COR-L47 (cell line): ENCODE measurements at places on chromosomes 2 and 18.
A peak's percentile ranks its signal among the peaks of the same experiment; 100 is the strongest.

DNA sequence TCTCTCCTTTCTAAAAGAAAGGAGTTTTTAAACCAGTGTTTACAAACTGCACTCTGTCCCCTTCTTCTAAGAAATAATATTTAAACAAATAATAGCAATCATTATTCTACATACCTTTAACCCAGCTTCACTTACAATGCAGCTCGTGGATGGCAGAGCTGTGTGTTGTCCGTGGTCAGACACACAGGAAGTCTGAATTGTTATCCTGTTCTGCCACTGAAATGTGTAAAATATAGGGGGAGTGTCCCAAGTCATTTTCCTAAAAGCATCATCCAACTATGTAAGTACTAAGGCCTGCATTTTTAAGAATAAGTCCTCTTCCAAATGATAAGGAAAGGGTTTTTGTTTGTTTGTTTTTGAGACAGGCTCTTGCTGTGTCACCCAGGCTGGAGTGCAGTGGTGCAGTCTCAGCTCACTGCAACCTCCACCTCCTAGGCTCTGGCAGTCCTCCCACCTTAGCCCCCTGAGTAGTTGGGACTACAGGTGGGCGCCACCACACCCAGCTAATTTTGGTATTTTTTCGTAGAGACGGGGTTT lies 2.7 kb upstream of the PPP4R1 start:
- no peak for DNase-seq

GRCh38 chr18:845152-845819 lies 33.2 kb upstream of the YES1 start:
- no peak for DNase-seq

GRCh38 chr2:215966951-215967350 lies 46.4 kb downstream of the MREG start:
- DNase-seq, result no peak

DNA sequence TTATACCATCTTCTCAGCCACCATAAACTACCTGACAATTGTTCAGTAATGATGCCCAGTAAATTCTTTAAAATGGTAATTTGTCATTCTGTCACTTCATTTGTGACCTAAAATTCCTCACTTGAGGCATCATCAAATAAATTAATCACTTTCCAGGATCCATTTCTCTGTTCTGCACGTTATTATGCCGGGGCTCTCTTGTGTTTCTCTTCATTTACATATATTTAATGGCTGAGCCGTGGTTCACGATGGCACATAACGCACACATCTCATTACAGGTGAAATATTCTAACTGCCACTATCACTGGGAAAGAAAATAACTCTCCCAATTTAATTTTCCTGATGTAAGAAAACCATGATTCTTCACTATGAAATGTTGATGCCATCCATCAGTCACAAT lies 529.6 kb downstream of the NR4A2 start:
- no peak for DNase-seq

GRCh38 chr2:232816657-232817056 lies 40.3 kb upstream of the KCNJ13 start:
- DNase-seq, result no peak

- no peak for DNase-seq
These were observed 21.4 kb upstream of the AGAP1 start for GRCh38 chr2:235472443-235472842.

DNA sequence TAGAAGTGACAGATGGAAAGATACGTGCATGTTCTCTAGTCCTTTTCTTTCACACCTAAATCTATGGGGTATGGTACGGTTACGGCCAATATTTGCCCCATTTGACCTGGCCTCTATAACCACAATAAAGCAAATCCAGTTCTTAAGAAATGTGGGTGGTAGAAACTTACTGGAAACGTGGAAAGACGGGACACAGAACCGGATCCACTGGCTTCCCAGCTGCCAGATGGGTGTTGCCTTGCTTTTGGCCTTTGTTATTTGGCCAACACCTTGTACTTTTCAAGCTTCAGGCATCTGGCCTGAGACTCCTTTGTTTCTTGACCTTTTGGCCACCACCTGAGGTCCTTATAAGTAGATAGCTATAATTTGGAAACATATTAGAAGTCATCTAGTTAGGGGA lies 635.9 kb downstream of the SLC4A3 start:
- no peak for DNase-seq

- DNase-seq, result peak; percentile 44
These were observed 162.2 kb downstream of the ALPK2 start for GRCh38 chr18:58466636-58467205.

GRCh38 chr2:237731663-237732062 lies 66.9 kb upstream of the RBM44 start:
- no peak for DNase-seq

DNA sequence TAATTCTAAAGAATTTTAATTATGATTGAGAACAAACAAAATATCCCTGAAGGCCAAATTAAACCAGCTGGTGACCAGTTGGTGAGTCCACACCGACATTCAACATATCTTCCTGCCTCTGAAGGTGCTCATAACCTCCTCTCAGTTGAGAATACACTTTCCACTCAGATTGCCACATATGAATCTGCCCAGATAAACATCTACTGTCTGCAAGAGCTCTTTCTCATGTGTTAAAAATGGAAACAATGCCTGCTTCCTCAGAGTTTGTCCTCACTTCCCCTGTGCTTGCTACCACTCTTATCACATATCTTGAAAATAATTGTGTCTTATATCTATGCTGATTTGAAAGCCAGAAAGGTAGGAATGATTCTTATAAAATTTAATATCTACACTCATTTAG lies 177.7 kb upstream of the GULP1 start:
- DNase-seq, result no peak

DNA sequence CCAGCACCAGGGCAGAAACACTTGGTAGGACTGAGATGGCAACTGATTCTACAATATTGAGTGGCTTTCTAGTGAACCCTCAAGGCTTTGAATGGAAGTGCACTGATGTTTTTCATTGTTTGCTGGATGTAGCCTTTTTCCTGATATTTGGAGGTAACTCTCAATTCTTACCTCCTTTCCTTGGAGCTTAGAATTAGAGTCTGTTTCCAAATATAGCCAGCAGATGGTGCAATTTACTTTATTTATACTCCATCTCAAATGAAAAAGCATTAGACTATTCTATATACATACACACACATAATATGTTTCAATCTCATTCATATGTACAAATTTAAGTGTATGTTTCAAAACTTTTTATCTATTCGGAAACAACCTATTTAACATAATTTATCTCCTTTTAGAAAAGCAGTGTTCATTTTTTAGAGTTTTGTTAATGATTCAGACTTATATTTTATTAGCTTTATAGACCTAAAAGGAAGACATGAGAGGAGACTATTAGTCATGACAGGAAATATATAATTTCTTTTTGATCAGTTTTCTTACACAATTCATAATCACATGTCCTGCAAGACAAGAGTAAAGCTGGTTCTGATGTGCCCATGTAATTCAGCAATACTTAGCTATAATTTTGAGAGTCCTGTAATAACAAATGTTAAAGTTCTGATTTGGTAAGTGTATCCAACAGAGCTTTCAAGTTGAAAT lies 124.8 kb downstream of the NUP35 start:
- DNase-seq, result peak; percentile 30

GRCh38 chr18:74682141-74682990 lies 84.7 kb downstream of the ZNF407 start:
- peak; percentile 58 for DNase-seq

DNA sequence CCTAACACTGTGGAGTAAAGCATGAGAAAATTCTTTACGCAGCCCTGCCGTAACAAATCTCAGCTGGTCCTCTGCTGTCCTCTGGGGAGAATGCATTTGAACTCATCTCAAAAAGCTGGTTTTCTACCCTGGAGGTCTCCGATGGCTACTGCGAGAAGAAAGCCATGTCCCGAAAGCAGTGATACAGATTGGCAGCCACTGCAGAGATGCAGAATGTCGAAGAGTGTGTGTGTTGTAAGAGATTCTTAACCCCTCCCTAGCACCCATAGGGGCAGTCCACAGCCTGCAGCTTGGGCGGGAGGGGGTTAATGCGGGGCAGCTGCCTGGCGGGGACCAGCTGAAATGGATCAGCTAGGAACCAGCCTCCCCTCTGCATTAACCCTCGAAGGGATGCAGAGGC lies 235.9 kb downstream of the ZNF516 start:
- no peak for DNase-seq

DNA sequence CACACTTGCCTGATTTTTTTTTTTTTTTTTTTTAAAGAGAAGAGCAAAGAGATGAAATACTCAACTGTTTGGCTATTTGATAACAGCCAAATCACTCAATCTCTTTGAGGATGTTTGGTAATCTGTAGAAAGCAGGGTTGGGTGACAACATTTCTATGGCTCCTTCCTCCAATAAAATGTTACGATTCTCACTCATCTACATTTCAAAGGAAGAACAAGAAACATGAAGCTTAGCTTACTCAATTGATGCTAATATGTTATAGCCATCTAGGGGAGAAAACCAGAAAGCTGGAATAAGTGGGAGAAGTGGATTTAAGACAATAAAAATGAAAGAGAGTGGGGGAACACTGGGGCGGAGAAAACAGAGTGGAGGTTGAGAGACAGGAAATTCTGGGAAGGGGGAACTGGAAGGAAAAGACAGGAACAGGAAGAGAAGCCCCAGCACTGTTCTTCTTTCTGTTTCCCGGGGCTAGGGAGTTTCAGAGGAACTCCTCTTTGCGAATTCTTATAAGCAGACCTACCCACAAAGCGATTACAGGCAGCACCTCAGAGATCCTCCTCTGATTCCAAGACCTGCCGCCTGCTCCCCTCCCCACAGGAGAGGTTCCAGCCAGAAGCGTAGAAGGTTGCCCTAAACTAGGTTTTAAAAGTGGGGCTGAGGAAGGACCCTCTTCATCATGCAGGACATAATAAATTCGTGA lies 13.3 kb downstream of the ST3GAL5 start:
- no peak for DNase-seq

GRCh38 chr18:47986620-47987387 lies 56.3 kb upstream of the SMAD2 start:
- no peak for DNase-seq

GRCh38 chr2:46383113-46383395 lies 85.8 kb downstream of the EPAS1 start:
- no peak for DNase-seq

DNA sequence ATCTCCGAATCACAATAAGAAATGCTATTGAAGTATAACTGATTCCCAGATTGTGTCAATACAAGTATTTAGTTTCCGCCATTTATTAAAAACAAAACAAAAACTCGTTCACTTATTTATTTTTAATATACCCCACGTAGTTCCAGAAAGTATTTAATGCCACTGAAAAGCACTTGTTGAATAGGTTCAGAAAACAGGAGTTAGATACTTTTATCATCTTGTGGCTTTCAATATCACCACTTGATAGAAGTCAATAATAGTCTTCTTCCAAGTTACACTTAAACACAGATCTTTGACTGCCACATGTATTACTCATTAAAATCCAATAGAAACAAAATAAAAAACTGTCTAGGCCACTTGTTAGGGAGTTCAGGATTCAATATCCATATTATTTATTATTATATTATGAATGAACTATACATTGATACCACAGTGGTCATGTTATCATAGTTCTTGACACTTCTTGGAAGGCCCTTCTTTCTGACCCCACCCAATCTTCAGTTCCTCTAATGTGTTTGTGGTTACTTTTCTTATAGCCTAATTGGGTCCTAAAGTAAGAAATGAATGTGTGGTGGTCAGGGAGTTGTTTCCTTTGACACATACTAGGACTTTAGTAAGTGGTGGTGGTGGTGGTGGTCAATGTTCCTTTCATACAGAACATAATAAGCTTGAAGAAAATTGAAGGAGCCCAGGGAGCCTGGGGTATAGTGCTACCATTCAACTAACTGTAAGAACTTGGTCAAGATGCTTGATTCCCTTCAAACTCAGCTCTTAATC lies 221.3 kb upstream of the ITGA4 start:
- no peak for DNase-seq

GRCh38 chr18:24130494-24130893 lies 8.4 kb upstream of the CABYR start:
- peak; percentile 8 for DNase-seq

GRCh38 chr2:147273106-147273505 lies 571.7 kb upstream of the ACVR2A start:
- DNase-seq, result no peak

GRCh38 chr2:106970471-106971261 lies 84.7 kb upstream of the ST6GAL2 start:
- no peak for DNase-seq

GRCh38 chr2:216404010-216404618 lies 8.2 kb upstream of the SMARCAL1 start:
- DNase-seq, result peak; percentile 13

DNA sequence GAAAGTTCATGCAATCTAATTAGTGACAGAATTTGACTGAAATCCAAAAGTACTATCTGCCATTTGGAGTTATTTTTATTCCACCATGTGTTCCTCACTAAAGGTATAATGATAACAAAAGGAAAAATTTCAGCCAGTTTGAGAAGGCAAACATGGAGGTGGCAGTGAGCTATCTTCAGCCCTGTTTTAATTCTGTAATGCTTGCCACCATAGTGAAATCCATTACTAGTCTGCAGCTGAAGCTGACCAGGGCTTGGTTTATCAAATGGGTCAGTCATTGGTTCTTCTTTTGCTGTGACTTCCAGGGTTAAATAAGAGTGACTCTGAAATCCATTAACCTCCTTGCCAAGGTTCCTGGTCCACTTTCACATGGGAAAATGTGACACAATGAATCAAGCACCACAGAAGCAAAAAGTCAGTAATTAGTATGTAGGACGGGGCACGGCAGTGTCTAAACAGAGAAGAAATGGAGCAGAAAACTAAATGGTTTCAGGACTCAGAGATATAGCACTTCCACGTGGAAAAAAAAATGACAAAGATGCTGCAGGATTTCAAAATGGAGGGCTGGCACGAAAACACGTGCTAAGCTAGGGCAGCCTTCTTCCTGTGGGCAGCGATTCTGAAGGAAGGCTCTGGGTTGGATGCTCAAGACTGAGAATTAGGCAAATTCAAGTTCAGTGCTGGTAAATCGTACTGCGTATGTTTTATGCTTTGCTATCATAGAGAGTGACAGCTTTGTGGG lies 87.2 kb downstream of the EPHA4 start:
- DNase-seq, result no peak

DNA sequence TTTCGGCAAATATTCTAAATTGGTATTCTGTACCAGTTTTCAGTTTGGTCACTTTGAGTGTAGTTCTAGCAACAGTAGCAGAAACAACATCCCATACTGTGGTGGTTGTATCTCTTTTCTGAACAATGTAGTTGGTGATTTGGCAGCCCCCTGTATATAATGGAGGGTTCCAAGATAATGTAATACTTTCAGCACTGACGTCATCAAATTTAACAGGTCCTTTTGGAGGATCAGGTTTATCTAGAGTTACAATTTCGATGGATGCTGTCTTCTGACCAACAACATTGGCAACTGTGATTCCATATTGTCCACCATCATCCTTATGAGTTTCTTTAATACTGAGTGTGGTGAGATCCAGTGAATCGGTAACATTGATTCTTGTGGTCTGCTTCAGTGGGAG lies 88.0 kb downstream of the PLEKHA3 start:
- no peak for DNase-seq

GRCh38 chr18:24657444-24657842 lies 197.0 kb downstream of the HRH4 start:
- DNase-seq, result no peak

- no peak for DNase-seq
These were observed 521.8 kb upstream of the ZEB2 start for GRCh38 chr2:145041706-145042105.
